Activated T-cell treated with anti-CD3 and anti-CD28 coated beads, Interleukin-2, amount 50 U/mL, for 1 hour (primary cell): ENCODE measurements at places on chromosomes 6 and 20.
A peak's percentile ranks its signal among the peaks of the same experiment; 100 is the strongest.

GRCh38 chr6:57221191-57221935, 744 bp downstream of the RAB23 start:
- peak; percentile 64 for DNase-seq

GRCh38 chr6:67141005-67141404, 1434.0 kb upstream of the EYS start:
- DNase-seq = no peak

DNA sequence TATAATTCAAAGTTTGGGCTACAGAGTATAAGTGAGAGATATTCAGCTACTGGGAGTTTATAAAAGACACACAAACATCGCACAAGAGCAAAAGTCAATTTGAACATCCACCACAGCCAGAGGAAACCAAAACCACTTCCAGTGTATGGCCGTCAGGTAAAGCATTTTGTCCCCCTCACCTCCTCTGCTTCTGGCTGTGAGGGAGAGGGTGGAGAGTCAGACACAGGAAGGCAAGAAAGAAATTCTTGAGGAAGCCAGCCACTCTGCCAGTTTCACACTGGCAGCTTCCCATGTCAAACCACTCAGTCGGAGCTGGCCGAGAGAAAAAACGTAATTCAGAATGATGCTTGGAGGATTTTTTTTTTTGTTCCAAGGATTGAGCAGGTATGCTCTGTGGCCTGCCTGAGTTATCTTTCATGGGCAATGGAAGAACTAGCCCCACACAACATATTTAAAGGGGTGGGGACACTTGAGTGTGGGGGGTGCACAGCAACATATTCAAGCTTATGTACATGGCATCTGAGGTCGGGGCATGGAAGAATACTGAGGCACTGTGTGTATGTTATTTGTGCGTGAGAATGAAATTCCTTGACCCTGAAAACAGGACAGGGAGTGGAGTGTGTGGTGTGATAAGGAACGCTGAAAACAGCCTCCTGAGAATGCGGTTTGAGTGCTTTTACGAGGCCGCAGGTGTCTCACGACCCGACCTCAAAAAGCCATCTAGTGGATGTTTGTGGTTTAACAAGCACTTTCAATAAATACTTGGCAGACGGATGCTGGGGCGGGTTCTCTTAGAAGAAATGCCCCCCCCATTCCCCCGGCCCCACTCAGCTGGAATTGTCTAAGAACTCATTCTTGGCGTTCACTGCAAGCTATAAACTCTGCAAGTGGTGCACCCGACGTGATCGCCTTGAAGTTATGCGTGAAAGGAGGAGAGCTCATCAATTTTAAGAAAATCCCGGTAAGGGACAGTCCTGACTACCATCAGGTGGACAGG, 27.5 kb upstream of the ZBTB22 start:
- DNase-seq = peak; percentile 65

- no peak for DNase-seq
These were observed 19.4 kb downstream of the KCNK5 start for GRCh38 chr6:39209911-39210310.

GRCh38 chr6:40992746-40993145, 46.3 kb downstream of the UNC5CL start:
- DNase-seq = no peak

DNA sequence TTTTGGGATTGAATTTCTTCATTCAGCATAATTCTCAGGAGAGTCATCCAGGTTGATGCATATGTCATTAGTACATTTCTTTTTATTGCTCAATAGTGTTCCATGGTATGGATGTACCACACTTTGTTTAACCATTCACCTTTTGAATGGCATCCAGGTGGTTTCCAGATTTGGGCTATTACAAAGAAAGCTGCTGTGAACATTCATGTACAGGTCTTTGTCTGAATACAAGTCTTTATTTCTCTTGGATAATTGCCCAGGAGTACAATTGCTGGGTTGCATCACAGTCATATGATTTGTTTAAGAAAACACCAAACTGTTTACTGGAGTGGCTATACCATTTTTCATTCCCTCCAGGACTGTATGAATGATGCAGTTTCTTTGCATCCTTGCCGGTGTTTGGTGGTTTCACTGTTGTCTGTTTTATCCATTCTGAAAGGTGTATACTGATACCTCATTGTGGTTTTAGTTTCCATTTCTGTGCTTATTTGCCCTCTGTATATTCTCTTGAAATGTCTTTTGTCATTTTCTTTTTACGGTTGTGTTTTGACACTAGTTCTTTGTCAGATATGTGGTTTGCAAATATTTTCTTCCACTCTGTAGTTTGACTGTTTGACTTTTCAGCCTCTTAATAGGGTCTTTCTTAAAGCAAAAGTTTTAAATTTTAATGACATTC, 8.8 kb downstream of the CDKAL1 start:
- no peak for DNase-seq

GRCh38 chr6:115675443-115675842, 385.2 kb downstream of the FRK start:
- DNase-seq = no peak

DNA sequence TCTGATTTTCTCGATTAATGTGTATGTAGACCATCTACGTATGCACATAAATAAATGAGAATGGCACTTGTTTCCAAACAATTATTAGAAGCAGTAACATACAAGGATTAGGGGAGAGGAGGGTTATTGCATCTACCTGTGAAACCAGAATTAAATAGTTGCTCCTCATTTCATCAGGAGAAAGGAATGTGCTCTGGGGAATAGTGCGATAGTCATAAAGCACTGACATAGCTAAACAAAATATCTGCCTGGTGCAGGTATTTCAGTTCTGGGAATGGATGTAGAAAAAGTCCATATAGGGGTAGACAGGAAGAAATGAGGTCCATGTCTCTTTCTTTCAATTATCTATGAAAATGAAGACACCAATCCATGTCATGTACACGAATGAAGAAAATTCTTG, 1.6 kb upstream of the ID4 start:
- DNase-seq = no peak

DNA sequence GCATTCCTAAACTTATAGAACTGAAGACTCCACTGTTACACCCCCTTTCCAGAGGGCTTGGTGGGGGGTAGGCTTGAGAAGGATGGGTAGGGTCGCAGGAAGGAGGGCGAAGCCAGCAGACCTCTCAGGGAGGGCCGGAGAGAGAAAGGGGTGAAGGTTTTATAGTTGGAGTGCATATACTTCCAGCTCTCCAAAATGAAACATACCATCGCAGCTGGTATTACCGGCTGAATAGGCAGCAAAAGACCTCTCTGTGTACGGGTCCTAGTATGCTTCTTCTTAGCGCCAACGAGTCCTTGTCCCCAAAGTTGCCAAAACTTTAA, 1.0 kb upstream of the VGLL2 start:
- DNase-seq = no peak

DNA sequence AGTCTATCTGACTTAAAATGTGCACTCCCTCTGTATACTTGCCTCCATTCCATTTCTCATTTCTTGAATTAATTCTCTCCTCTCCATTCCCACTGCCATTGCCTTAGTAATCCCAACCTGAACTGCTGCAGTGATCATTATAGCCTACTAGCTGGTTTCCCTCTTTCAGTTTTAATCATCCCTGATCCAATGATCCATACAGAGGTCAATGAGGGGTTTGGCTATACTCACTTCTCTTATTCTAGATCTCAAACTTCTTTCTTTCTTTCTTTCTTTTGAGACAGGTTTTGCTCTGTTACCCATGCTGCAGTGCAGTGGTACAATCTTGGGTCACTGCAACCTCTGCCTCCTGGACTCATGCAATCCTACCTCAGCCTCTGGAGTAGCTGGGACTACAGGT, 17.6 kb downstream of the MAP3K7 start:
- DNase-seq = no peak

DNA sequence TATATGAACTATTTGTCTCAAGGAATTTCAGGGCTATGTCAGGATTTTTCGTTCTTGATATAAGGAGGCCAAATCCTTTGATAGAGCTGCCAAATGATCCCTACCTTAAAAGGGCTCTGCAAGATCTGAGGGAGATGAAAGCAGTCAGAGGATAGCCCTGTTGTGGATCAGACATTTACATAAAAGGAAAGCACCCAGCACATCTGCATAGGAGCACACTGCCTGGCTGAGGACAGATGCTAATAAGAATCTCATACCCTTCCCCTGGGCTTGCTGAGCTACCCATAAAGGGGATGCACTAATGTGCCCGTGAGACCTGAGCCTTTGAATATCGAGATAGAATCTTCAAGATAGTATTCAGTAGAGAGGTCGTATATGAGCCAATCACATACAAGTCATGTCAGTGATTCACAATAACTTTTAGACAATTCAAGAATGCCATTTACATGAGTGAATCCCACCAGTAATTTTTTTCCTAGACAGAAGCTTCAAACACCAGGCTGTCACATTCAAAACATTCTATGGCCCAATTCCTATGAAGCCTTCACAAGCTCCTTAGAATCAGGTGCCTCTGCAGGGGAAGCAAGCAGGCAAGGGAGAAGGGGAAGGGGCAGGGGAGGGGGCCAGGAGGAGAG, 71.1 kb downstream of the STMND1 start:
- DNase-seq = no peak

- no peak for DNase-seq
These were observed 50.0 kb downstream of the GJA10 start for GRCh38 chr6:89944181-89944755.

- DNase-seq = no peak
These were observed 83.2 kb upstream of the EYA4 start for GRCh38 chr6:133157995-133158394.

DNA sequence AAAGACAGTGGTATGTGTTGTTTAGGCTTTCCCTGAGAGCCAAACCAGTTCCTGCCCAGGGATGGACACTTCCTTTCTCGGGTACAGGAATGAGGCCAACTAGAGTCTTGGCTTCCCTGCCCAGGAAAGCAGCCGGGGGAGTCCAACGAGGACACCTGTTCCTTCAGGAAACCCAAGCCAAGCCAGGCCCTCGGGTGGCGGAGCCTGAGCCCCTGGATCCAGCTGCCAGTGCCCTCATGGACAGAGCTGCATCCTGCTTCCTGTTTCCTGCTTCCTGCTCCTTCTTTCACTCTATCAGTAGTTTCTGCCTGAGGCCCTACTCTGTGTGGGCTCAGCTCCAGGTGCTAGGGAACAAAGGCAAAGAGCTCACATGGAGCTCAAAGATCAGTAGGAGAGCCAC, 7.9 kb upstream of the SIRPA start:
- no peak for DNase-seq
